Thoracic aorta (tissue), 2 donors: ENCODE measurements at places on chromosomes 1 and 21.
A peak's percentile ranks its signal among the peaks of the same experiment; 100 is the strongest.

GRCh38 chr1:185059950-185060571, 14.7 kb downstream of the RNF2 start:
- no peak for DNase-seq

- DNase-seq: no peak
Measured at GRCh38 chr1:86758570-86758969, 54.2 kb downstream of the SH3GLB1 start.

GRCh38 chr1:221672239-221672645, 69.6 kb downstream of the DUSP10 start:
- DNase-seq: no peak

GRCh38 chr1:22776035-22776613, 65.5 kb downstream of the EPHB2 start:
- no peak for DNase-seq

DNA sequence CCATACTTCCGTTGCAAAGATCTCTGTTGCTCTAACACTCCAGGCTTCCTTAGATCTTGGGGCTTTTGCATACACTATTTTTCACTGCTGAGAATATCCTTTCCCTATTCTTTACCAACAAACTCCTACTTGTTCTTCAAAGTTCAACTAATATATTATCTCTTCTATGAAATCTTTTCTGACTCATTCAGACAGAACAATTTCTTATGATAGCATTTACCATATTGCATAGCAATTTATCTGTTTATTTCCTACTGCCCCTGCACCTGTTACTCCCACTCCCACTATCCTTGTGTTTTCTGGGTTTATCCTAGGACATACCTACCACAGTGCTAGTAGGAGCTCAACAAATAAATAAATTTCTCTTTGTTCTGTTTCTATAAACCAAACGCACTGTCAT, 11.0 kb downstream of the GADD45A start:
- DNase-seq: no peak

- no peak for DNase-seq
Measured at GRCh38 chr1:170077926-170078325, 3.4 kb upstream of the KIFAP3 start.

GRCh38 chr21:36193200-36193599, 36.6 kb downstream of the DOP1B start:
- no peak for DNase-seq

GRCh38 chr1:182768963-182769362, 20.6 kb upstream of the NPL start:
- DNase-seq: no peak

DNA sequence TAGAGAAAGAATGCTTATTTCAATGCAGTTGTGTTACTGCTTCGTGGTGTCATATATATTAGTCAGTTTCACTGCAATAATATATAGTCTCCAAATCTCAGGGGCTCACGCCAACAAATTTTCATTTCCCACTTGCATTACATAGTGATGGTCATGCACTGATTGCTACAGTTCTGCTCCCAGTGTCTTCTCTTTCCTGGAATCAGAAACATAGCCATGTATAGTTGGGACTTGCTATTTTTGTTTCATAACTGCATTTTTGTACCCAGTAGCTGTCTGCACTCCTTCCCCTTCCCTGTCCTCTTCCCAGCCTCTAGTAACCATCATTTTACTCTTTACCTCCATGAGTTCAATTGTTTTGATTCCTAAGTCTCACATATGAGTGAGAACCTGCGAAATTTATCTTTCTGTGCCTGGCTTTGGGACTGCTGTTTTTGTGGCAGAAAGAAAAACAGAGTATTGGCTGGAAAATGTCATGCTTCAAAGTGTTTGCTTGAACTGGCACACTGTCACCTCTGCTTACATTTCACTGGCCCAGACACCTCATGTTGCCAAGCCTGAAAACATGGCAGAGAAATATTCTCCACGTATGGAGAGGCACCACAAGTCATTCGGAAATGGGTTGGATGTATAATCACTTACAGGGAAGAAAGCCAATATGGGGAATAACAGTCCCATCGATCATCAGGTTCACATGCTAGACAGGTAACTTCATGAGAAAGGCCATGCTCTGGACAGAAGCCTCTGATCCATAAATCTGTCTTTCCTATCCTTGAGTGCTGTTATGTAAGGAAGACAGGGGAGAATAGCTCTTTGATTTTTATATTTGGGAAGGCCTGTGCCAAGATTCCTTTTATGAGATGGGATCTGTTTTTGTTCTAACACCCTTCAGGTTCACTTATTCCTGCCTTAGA, 60.4 kb upstream of the BACH1 start:
- DNase-seq: no peak

GRCh38 chr1:68113966-68114365, 63.5 kb upstream of the DIRAS3 start:
- no peak for DNase-seq

DNA sequence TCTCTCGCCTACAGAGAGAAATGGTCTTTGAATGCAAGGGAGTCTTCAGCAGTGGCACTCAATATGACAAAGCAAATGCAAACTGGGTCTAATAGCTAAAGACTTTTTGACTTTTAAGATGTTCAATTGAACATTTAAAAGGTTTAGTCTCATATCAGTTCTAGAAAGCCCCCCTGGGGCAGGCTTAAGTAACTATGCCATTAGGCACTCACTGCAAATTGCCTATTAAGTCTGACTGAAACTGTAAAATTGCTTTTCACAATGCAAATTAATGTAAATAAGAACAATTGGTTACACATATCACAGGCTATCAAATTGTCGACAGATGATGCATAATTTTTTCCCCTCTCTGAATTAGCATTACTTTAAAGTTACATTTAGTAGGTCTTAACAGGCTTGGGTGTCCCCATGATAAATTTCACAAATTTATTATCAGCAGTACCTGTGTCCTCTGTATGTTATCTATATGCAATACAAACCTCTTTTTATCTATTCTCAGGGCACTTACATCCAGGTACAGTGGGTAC, 329.1 kb downstream of the LRRIQ3 start:
- no peak for DNase-seq

GRCh38 chr1:44835738-44836675, 7.0 kb downstream of the PTCH2 start:
- peak; percentile 66 for DNase-seq

- DNase-seq: no peak
Measured at GRCh38 chr1:76079475-76080227, 5.1 kb downstream of the ST6GALNAC3 start.

- DNase-seq: no peak
Measured at GRCh38 chr1:205162301-205162700, 40.5 kb upstream of the RBBP5 start.

DNA sequence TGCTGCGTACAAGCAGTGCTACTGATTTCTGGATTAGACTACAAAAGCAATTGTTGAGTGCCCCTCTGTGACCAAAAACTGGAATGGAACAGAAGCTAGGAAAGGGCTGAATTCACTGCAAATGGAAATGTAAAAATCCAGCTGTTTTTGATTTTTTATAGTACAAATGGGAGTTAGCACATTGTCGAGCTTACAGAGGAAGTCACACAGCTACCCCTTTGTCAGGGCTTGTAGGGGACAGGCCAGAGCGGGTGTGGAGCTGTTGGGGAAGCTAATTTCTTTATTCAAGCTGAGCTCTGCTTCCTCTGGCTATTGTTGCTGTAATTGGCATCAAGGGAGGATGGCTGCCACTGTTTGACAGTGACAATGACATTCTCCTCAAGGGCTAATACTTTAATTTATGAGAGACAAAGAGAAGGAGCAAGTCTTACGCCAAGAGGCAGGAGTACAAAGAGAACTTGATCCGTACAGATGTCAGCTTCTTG, 96.1 kb downstream of the SLC35F3 start:
- no peak for DNase-seq

DNA sequence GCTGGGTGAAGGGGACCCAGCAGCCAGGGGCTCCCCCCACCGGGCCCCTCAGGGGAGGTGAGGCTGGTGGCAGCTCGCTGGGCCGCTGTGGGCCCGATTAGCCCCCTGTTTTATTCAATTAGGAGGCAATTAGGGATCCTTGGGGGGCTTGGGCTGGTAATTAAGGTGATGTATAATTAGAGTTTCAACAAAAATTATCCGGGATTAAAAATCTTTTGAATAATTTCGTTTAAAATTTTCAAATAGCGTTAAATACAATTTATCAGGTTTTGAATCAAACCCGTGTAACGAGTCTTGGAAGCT, 4.1 kb downstream of the PRDM16 start:
- DNase-seq: no peak

DNA sequence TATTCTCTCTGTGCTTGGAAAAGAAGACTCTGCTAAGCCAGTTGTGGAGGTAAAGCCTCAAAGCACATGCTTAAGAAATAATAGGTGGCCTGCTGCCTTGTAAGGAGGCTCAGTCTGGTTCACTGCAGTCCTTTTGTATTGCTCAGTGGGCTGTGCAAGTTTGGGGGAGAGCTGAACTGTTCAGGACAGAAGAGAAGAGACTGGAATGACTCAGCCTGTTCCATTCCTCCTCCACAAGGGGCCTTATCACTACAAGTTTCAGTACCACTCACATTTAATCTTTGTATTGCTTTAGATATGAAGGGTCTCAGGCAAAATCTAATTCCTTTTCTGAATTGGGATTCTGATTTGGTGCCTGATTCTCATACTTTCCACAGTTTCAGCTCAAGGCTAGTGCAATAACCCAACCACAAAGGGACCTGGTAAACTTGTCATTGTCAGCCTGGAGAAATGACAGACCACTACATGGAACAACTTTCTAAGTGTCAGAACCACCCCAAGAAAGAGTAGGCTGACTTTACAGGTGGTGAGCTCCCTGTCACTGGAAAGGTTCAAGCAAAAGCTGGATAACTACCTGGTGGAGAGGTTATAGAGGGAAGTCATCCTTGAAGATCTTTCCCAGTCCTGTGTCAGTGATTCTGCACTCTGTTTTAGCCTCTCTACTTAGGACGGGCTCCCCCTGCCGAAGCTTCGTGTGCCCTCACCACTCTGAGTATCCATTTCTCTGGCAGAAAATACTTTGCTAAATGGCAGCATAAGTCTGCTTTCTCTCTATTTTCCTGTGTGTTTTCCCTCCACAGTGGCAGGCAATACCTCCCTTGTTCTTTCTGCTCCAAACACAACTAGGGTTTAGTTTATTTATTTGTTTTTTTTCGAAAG, 162.9 kb upstream of the GJB5 start:
- DNase-seq: no peak

GRCh38 chr1:77322061-77322900, 40.5 kb downstream of the AK5 start:
- no peak for DNase-seq

- no peak for DNase-seq
Measured at GRCh38 chr21:46181953-46182547, 2.2 kb downstream of the SPATC1L start.

DNA sequence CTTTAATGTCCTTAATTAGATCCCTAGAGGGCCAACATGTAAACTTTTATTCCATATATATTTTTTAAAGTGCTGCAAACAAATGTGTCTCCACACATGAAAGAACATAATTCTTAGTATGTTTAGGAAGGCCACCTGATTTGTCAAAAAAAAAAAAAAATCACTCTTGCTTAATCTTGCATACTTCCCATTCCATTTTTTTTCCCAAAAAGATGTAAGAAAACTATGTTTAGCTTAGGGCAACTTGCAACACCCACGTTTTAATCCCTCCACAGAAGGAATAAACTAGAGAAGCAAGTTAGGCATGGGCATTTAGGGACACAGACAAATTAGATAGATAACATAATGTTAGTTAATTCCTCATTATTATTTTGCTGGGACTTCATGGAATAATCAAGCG, 5.6 kb downstream of the YOD1 start:
- DNase-seq: no peak

GRCh38 chr1:239733995-239734394, 347.6 kb downstream of the CHRM3 start:
- DNase-seq: no peak

DNA sequence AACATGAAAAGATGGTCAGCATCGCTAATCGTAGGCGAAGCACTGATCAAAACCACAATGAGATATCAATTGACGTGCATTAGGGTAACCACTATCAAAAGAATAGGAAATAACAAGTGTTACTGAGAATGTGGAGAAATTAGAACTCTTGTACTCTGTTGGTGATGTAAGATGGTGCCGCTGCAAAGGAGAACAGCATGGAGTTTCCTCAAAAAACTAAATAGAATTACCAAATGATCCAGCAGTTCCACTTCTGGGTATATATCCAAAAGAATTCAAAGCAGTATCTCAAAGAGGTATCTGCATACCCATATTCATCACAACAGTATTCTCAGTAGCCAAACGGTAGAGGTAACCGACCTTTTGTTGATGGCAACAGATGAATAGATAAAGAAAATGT, 8.3 kb upstream of the CD101 start:
- DNase-seq: no peak

- DNase-seq: no peak
Measured at GRCh38 chr1:32755098-32755809, 52.7 kb upstream of the SYNC start.

DNA sequence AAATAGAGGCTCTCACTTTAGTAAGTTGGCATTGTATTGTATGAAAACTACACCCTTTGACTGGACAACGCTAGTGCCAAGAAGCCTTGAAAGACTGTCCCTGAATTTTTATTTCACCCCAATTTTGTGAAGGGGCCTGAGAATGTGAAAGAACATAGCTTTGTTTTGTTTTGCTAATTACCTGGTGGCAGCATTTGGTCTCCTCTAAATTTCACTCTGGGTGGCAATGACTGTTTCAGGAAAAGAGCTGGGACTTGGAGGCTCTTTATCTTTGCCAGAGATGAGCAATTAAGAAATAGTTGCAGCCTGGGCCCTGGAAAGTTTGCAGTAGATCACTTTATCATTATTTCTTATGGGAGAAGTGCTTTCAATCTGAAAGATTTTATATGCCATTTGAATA, 117.6 kb downstream of the KCNK2 start:
- no peak for DNase-seq

GRCh38 chr1:226569879-226570547, 21.4 kb downstream of the STUM start:
- DNase-seq: no peak

DNA sequence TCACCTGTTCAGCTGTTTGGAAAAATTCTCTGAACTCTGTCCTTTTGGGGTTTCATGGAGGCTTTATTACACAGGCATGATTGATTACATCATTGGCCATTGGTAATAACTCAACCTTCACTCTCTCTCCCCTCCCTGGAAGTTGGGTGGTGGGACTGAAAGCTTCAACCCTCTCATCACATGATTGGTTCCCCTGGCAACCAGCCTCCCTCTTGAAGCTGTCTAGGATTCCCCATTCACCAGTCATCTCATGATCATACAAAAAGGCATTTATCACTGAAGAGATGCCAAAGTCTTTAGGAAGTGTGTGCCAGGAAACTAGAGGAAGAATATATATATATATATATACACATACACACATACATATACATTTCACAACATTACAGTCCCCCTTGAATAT, 228.5 kb downstream of the ZNF326 start:
- DNase-seq: no peak

DNA sequence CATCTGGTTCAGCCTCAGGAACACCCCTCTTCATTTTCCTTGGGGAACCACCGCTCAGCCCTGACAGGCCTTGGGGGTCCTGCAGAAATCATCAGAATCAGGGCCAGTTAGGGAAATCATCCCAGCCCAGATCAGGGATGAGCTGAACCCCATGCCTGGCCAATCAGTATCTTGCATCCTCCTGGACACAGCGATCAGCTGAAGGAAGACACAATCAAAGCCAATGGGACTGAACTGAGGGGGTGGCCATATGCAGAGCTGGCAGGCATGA, 395.4 kb downstream of the MATN1 start:
- no peak for DNase-seq
